Heart right ventricle (tissue), 16 donors: ENCODE measurements at places on chromosomes 11 and 22. TPM values are rescaled to one million over a fixed set of nuclear protein-coding genes. Genes with fewer than 3 reads are reported as not detected.

The TENM4 gene
- total RNA-seq: 0.38 TPM

The TMPRSS4 gene
- not detected for total RNA-seq

The SGSM1 gene
- 9.1 TPM for total RNA-seq

The IFITM10 gene
- total RNA-seq: 0.34 TPM

The ADORA2A gene
- 1.5 TPM for total RNA-seq

The KCTD21 gene
- total RNA-seq: 8.5 TPM

GRCh38 chr22:22737590-22737989 is 93.2 kb downstream of the GGTLC2 start:
- H3K27ac ChIP-seq: no peak overlapping the region
- H3K4me1 ChIP-seq: no peaks in the 10 kb centered on the region
- H3K27me3 ChIP-seq: peaks cover 20% of the 10 kb centered on the region
- no peak overlapping the region for H3K4me3 ChIP-seq
- H3K36me3 ChIP-seq: no peaks in the 10 kb centered on the region
- no peak for DNase-seq

GRCh38 chr11:84721561-84721961 is 905.6 kb downstream of the DLG2 start:
- H3K36me3 ChIP-seq: no peaks in the 10 kb centered on the region
- H3K4me1 ChIP-seq: peaks cover 9% of the 10 kb centered on the region
- H3K27ac ChIP-seq: no peak overlapping the region
- H3K4me3 ChIP-seq: no peak overlapping the region
- H3K27me3 ChIP-seq: no peaks in the 10 kb centered on the region

GRCh38 chr22:40720538-40721256 is 41.4 kb downstream of the MCHR1 start:
- H3K27ac ChIP-seq: no peak overlapping the region
- H3K27me3 ChIP-seq: no peaks in the 10 kb centered on the region
- no peak overlapping the region for H3K4me3 ChIP-seq

- H3K4me3 ChIP-seq: no peak overlapping the region
- no peak for DNase-seq
- H3K36me3 ChIP-seq: no peaks in the 10 kb centered on the region
Observed at GRCh38 chr11:96014217-96014616, 90.3 kb upstream of the MTMR2 start.

DNA sequence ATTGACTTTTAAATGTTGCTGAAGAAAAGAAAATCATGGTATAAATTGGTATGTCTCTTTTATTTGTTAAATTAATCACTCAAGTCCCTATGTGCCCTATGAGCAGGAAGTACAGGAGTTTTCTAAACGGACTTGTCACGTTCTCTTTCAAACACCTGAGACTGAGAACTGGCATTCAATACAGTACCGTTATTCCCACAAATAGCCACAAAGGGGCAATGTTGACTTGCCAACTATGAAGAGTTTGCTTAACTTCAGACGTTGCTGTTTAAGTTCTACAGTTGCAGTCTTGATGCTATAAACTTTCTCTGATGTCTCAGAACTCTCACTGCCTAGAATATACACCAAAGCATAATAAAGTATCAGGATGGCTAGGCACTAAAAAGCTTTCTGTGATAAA is 7.6 kb downstream of the OR56A1 start:
- H3K27me3 ChIP-seq: no peaks in the 10 kb centered on the region
- peak; percentile 51 for DNase-seq
- H3K27ac ChIP-seq: no peak overlapping the region
- no peaks in the 10 kb centered on the region for H3K4me1 ChIP-seq
- no peak overlapping the region for H3K4me3 ChIP-seq
- no peaks in the 10 kb centered on the region for H3K36me3 ChIP-seq

GRCh38 chr11:78319453-78319955 is 98.1 kb downstream of the GAB2 start:
- peak overlapping the region; percentile 50 for H3K27ac ChIP-seq
- no peaks in the 10 kb centered on the region for H3K36me3 ChIP-seq
- no peak for DNase-seq

DNA sequence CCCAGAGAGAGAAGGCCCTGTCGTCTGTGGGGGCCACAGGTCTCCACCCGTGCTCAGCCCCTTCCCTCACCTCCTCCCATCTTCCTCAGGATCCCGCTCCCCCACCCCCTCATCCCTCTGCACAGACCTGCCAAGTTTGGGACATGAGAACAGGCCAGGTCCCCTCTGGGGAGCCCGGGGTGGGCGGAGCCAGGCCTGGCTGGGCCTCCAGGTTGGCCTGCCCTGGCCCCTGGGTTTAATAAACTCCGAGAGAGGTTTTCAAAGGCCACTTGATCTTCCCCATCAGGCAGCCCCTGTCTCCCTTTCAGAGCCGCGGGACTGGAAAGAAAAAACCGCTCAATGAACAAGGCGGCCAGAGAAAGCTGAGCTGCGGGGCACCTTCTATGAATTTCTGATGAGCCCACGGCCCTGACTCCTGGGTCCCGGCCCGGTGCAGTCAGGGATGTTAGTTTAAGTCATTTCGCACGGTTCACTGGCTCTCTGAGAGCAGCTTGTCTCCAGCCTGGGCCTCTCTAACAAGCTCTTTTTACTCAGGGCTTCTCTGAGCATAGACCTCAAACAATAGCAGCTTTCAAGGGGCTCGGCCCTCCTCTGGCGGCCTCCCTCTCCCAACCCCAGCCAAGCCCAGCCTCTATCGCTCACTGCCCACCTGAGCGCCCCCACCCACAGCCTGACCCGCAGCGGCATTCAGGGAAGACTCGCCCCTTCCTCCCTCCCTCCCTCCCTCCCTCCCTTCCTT is 64.8 kb downstream of the RPUSD4 start:
- H3K4me1 ChIP-seq: no peaks in the 10 kb centered on the region
- H3K27me3 ChIP-seq: no peaks in the 10 kb centered on the region
- DNase-seq: no peak
- no peak overlapping the region for H3K27ac ChIP-seq

- no peaks in the 10 kb centered on the region for H3K36me3 ChIP-seq
- DNase-seq: no peak
- H3K4me1 ChIP-seq: no peaks in the 10 kb centered on the region
- no peak overlapping the region for H3K27ac ChIP-seq
- H3K27me3 ChIP-seq: no peaks in the 10 kb centered on the region
- H3K4me3 ChIP-seq: no peak overlapping the region
Observed at GRCh38 chr11:92751594-92751993, 217.9 kb upstream of the MTNR1B start.
